ENCODE measurements at places on chromosomes 7 and 10.

DNA sequence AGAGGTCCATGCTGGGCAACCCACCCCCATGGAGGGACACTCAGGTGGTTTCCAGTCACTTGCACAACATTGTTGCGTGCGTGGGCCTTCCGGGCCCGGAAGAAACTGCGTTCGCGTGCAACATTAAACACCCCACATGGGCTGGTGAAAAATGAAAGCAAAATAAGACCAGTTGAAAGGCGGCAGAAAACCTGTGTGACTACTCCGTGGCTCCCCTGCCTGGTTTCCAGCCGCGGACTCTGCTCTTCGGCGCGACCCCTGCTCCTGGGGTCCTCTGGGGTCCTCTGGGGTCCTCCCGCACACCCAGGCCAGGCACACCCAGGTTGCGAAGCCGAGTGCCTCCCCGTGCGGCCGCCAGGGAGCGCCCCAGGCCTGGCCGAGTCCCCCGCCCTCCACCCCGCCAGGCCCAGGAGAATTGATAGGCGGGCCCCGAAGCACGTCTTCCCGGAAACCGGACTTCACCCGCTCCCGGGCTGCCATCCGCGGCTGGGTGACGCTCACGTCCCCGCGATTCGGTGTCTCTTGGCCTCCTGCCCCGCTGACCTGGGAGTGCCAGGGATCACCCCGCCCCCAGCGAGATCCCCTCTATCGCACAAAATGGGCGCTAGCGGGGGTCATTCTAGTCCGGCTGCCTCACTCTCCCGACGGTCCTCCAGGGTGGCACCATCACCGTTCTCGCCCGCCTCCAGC lies 1.9 kb upstream of the SH2D4B start:
- peak; percentile 56 for DNase-seq

DNA sequence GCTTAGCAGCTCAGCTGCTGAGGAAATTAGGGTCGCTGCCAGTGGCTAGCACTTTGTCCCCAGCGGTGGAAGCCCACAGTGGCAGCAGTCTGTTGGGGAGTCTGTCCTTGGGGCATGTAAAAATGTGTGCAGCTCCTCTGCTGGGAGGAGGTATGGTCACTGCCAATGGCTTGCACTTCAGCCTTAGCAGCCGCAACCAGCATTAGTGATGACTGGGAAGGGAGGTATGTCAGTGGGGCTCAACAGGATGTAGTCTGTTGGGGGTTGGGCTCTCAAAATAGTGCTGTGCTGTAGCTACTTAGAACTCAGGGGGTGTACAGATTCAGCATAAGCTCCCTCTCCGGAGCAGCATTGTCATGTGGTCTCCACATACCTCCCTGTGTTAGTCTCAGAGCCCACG lies 189.9 kb downstream of the ZEB1 start:
- no peak for DNase-seq

- peak; percentile 99 for DNase-seq
These were observed at the start of gene GHITM for GRCh38 chr10:84139126-84140035. Gene GHITM, plus strand, starts transcription at chr10:84139509. Its CDS starts 1,992 bp downstream, at chr10:84141501.

- no peak for DNase-seq
These were observed 1183.2 kb upstream of the CELF2 start for GRCh38 chr10:9834434-9834833.

DNA sequence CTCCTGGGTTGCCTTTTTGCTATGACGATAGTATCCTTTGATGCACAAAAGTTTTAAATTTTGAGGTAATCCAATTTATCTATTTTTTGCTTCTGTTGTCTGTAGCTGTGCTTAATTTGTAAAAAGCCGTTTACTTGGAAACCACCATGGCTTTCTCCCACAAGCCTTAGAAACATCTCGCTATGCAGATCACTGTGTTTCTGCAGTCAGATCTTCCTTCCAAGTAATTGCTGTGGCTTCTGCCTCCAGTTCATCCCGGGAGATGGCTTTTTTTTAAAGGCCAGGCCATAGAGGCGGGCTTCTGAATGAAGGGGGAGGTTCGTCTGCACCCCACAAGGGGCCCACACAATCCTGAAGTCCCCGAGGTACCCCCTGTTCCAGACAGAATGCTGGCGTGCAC lies 48.3 kb upstream of the OCM2 start:
- no peak for DNase-seq

DNA sequence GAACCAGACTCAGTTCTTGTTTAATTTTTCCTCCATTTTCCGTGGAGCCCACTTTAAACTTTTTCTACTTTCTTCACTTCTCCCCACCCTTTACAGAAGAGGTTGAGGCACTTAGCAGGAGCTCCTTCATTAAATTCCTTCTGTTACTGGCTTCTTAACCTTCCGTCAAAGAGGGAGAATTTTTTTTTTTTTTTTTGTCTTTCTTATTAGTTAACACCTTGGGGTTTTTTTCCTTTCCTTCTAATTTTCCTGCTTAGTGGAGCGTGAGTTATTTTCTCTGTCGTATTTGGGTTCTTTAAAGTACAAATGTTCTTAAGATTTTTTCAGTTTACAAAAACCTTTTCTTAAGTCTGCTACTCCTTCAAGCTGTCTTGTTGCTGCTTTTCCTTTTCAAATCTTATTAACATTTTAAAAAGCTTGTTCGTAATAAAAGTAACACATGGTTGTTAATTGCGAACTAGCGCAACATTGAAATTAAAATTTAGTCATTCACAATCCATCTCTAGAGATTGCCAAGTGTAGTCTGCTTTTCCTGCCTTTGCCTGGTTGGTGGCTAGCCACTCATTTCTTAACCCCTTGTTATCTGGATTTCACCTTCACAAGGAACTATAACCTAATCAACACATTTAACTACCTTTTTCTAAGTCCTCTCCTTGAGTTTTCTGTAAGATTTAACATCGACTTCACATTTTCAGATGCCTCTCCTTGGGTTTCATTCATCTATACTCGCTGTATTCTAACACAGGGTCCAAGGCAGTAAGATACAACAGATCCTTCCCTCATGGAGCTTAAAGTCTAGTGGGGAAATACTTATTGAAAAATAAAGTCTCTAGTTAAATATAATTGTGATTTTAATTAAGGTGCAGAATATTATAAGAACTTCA lies 2.0 kb downstream of the BMPR1A start:
- no peak for DNase-seq

- no peak for DNase-seq
These were observed 273.9 kb upstream of the NFE2L3 start for GRCh38 chr7:25877802-25878789.

DNA sequence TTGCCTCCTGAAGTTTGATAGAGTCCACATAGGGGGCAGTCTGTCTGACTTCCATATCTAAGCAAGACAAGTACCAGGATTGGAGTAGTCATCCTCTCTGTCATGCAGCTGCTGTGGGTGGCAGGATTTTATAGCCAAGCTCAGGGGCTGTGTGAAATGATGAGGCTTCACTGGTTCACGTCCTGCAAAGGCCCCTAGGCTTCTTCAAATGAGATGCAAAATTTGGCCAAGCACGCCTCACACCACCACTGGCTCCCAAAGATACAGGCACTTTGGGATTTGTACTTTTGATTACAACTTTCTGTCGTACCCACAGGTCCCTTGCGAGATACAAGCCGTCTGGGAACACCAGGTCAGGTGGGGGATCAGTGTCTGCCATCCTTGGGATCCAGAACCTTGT lies 67.1 kb downstream of the WDFY4 start:
- DNase-seq, result no peak

DNA sequence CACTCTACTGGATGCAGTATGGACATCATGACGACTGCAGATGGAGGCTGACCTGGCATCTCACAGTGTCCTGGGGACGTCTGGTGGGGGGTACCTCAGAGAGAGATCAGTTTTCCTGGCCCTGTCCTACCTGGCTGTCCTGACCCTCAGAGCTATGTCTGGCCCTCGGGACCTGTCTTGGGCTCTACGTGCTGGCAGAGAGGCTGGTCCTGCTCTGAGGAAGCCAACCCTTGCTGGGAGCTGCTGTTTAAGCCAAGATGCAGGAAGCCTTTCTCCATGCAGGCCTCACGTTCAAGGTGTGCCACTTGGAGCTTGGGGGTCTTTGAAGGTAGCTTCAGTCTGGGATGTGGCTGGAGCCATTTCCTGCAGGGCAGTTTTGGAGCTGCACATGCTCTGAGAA lies 42.1 kb upstream of the CXCL12 start:
- no peak for DNase-seq

DNA sequence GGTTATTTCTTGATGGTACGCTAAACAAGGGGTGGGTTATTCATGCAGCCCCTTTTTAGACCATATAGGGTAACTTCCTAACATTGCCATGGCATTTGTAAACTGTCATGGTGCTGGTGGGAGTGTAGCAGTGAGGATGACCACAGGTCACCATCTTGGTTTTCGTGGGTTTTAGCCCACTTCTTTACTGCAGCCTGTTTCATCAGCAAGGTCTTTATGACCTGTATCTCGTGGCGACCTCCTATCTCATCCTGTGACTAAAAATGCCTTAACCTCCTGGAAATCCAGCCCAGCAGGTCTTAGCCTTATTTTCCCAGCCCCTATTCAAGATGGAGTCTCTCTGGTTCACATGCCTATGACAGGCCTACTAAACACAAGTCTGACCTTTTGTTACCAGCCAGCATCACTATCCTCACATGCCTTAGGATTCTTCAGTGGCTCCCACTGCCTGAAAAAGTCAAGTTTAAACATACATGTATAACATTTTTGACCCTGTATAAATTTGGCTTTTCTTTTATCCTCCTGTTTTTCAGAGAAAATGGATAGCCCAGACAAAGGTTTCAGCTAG lies 13.2 kb upstream of the COBL start:
- DNase-seq, result no peak

GRCh38 chr10:117900280-117900679 lies 146.5 kb downstream of the RAB11FIP2 start:
- DNase-seq, result no peak

GRCh38 chr10:119217991-119218490 lies 10.7 kb downstream of the GRK5 start:
- no peak for DNase-seq

DNA sequence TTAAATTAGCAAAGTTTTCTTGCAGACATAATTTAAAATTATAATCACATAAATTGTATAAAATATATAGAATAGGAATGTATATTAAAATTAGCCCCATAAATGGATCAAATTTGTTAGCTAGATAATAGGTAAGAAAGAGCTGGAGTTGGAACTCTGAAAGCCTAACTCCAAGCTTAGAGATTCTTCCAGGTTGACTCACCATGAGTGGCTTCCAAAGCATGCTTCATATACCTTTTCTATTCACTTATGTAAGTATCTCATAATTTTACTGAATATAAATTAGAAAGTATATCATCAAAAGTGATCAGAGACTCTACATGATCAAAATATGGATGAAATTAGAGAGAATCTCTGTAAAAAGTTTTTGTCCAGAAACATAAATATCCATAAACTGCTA lies 320.7 kb upstream of the MAGI2 start:
- no peak for DNase-seq

GRCh38 chr7:97357459-97357858 lies 240.0 kb downstream of the SDHAF3 start:
- DNase-seq, result no peak

DNA sequence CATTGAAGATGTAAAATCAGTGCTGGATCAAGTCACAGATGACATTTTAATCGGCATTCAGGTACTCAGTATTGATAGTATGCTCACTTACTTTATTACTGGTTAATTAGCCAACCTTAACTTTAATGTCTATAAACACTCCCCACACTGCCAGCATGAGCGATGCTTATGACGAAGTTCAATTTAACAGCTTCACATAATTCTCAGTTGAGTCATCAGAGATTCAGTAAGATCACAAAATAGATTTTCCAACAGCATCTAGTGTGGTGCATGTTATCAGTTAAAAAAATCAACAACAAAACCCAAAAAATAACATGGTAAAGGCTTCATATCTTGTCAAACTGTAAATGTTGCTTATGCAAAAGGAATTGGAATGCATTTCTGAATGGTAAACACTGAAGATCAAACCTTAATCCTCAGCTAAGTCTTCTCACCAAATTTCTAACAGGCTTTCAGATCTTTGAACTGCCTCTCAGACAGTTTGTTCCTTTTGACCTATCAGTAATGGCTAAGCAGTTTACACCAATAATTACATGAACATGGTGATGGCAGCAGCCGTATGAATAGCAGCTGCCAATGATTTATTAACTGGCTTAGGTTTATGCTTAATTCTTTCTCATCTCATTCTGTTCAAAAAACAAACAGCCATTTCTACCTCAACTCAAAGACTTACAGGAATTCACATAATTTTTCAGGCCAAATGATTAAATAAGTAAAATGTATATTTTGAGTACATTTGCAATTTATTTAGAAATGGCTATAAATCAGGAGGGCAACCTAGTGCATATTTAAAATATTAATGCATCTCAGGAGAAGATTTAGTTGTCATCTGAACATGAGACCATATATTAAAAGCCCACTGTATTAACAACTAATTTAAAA lies 98.5 kb downstream of the CABCOCO1 start:
- no peak for DNase-seq

- DNase-seq, result no peak
These were observed 72.3 kb upstream of the SP8 start for GRCh38 chr7:20858951-20859350.

Measured in stimulated activated CD4-positive, alpha-beta T cell treated with anti-CD3 and anti-CD28 coated beads, TNF-alpha, amount 100 ng/mL, for 24 hours (primary cell).